ENCODE measurements at places on chromosomes 6 and 20.
A peak's percentile ranks its signal among the peaks of the same experiment; 100 is the strongest.

DNA sequence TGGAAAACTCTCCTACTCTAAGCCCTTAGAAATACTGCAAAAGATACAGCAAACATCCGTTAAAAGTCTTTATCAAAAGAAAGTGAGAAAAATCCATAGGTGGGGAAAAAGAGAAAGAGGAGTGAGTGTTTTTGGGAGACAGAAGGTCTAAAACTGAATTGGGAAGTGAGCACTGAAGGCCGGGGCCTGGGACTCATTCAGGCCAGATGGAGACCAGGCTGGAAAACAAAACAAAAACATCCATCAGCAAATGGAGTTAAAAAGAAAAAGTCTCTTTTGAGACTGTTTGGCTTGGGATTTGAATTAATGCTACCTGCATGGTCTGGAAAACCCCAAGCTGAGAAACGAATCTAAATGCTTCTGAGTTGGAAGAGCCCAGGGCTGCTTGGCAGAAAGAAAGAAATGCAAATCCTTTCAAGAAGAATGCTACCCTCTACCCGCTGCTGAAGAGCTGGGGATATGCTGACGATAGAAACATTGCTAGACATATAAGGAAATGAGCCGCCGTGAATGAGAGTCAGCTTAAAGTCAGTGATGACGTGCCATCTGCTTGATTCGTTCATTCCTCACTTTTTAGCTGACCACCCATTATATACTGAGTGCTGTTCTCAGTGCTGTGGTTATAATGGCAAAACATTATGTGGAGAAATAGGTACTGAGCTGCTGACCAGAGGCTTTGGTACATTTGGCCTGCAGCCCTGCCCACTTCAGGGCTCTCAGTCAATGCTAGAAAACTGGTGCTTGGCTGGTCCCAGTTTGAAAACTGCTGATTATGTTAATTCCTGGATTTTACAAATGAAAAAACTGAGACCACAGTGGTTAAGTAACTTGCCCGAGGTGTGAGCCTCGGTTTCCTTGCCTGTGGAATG, 28.0 kb upstream of the TULP4 start:
- H3K36me3 ChIP-seq = peaks cover 2% of the 10 kb centered on the region
- H3K4me3 ChIP-seq = peak overlapping the region; percentile 2
- peak overlapping the region; percentile 30 for H3K27ac ChIP-seq
- H3K27me3 ChIP-seq = no peaks in the 10 kb centered on the region

DNA sequence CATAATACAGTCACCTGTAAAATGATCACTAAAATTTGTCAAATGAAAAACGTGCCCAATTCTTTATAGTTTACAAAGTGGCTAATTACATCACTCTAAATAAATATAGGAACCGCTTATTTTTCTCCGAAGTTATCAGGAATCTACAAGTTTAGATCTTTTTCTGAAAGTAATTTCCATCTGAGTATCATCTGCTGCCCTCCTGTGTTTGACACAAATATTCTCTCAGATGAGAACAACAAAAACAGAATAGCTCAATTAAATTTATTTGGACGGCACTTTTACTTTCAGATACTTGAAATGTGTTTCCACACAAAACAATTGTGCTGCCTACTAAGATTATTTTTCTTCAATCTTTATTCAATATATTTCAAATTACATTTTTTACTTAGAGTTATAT, 5.0 kb downstream of the SF3B5 start:
- H3K27ac ChIP-seq = no peak overlapping the region
- DNase-seq = no peak
- peaks cover 12% of the 10 kb centered on the region for H3K36me3 ChIP-seq
- H3K4me1 ChIP-seq = peaks cover 18% of the 10 kb centered on the region
- no peak overlapping the region for H3K4me3 ChIP-seq

DNA sequence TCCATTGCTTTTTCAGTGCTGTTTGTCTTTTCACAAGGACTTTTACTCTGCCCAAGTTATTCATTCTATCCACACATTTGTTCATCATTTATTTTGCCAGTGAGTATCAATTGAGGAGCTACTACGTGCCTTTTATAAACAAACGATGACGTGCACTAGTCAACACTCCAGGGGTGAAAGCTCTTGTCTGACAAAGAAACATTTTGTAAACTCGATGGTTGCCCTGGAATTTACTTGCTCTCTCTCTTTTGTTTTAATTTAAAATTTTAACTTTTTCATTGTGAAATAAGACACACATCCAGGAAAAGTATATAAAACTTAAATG, 8.3 kb upstream of the MRPS18A start:
- peaks cover 19% of the 10 kb centered on the region for H3K27me3 ChIP-seq
- H3K36me3 ChIP-seq = no peaks in the 10 kb centered on the region
- no peaks in the 10 kb centered on the region for H3K4me1 ChIP-seq
- DNase-seq = no peak

- peaks cover 64% of the 10 kb centered on the region for H3K4me1 ChIP-seq
- peak overlapping the region; percentile 2 for H3K4me3 ChIP-seq
- no peak for DNase-seq
- peaks cover 43% of the 10 kb centered on the region for H3K36me3 ChIP-seq
- H3K27me3 ChIP-seq = no peaks in the 10 kb centered on the region
Observed at GRCh38 chr20:44896583-44896982, 11.1 kb downstream of the YWHAB start.

DNA sequence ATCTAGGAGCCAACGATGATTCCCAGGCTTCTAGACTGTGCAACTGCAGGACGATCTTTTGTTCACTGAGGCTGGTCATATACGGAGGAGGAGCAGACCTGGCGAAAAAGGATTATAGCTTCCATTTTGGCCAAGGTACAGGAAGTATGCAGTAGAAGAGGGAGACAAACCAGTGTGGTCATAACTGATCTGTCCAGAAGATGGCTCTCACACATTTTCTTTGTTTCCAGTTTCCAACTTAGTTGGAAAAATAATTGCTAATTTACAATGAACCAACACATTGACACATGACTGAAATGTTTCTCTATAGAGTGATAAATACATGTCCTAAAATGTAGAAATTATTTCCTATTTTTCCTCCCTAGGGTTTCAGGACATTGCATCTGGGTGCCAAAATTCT, 364.1 kb upstream of the BTBD3 start:
- no peak overlapping the region for H3K27ac ChIP-seq
- no peak for DNase-seq
- no peak overlapping the region for H3K4me3 ChIP-seq
- no peaks in the 10 kb centered on the region for H3K27me3 ChIP-seq

All from activated CD4-positive, alpha-beta T cell treated with anti-CD3 and anti-CD28 coated beads, Interleukin-2, amount 10 ng/mL, durations not matched to agents 24 days and 14 days (primary cell).